NCI-H774 (cell line): ENCODE measurements at places on chromosomes 4 and X.
A peak's percentile ranks its signal among the peaks of the same experiment; 100 is the strongest.

GRCh38 chr4:8052160-8052691, 106.4 kb downstream of the ABLIM2 start:
- DNase-seq, result no peak

DNA sequence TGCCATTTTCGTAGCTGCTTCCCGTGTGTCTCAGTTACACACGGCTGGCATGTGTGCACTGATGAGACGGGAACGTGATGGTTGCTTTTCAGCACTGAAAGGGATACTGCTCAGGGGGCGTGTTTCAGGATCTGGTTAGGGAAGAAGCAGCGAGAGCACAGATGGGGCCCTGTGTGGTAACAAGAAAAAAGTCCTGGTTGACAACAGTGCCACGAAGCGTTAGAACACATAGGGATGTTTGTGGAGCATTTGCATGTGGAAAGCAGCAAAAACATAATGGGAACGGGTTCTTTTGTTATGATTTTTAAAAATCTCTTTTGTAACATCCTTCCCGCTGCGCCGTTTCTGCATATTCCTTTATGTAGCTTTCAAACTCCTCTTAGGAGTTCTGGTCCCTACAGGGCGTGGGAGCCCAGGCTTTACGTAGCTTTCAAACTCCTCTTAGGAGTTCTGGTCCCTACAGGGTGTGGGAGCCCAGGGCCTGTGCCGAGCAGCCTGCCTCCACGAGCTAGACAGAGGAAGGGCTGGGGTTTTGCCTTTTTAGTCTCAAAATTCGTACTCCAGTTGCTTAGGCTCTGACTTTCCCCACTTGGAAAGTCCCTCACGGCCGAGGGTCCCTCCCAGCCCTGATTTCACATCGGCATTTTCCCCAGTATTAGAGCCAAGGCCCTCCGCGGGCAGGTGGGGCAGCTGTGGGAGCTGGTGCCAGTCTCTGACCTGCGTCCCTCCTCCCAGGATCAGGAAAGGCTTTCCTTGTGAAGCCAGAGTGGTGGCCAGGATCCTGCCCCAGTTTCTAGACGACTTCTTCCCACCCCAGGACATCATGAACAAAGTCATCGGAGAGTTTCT, 11.0 kb upstream of the MSANTD1 start:
- no peak for DNase-seq

DNA sequence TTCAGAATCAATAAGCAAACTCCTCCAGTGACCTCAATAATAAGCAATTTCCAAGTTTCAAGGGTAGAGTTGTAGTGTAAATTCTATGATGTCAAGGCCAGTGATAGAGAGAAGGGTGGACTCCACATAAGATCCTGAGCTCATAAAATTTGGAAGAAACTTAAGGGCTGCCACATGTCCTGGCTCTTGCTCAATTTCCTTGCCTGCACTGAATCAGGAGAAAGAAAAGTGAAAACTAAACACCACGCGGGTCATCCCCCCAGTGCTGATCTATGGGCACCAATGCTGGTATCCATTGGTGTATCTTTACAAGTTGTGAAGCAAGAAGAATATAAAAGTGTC, 392.0 kb upstream of the INTU start:
- DNase-seq, result no peak

DNA sequence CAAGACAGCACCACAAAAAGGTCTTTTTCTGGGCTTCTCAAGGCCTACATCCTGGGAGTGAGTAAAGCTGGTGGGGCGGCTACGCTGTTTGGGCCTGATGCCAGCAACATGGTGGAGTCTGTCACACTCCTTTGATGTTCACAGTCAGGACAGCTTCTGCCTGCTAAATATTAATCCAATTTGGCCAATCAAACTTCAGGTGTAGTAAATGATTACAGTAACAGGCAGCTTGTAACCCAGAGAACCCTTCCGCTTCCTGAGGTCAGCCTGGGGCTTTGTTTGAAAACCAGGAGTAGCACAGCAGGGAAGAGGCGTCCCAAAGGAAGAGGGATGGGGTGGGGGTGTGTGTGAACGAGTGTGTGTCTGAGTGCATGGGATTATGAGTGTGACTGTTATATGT, 220.4 kb downstream of the MAML3 start:
- no peak for DNase-seq

DNA sequence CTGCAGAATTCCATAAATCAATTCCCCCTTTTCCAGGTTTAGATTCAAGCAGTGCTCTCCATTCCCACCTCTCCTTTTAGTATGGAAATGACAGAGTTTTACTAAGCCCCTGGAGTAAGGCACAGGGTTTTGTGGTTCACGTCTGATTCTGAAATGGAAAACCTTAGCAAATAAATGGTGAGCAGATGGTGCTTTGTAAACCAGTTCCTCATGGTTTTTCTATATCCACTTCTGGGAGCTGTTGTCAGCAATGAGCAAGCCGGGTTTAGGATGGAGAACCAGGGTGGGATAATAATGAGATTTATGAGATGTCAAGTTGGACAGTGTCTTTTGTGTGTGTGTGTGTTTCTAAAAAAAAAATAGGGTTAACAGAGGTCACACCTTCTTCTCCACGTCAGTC, 113.8 kb upstream of the RBPJ start:
- DNase-seq, result peak; percentile 13

DNA sequence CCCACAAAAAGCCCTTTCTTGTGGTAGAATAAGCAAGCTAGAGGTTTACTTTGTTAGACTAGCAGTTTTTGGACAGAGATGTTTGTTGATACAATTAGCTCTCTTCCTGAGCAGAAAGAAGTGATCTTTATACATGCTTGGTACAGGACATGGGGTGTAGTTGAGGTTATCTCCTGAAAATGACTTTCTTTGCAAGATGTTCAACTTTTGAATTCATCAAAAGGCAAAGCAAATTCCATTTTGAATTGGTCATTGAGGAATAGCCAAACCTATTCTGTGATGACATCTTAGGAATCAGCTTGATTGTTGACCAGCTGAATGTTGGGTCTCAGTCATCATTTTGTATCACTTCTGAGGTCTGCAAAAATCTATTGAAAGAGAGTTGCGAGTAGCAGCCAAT, 3.8 kb downstream of the CPE start:
- DNase-seq, result no peak

DNA sequence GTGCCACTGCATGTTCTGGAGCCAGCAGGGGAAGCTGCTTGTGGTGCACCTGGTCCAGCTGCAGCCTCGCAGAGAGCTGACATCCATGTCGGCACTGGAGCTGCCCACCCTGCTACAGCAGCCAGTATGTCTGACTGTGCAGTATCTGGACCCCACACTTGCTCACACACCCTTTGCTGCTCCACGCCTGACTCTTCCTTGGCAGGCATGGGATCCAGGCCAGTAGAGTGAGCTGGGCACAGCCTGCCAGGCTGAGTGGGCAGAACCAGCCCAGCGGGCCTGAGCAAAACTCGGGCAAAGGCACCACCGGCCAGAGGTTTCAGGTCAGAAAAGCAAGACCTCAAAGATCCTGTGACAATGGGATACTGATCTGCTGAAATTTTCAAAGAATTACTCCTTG, 690.1 kb downstream of the STPG2 start:
- DNase-seq, result no peak

GRCh38 chrX:134374910-134375309, 85.1 kb upstream of the HPRT1 start:
- DNase-seq, result no peak

DNA sequence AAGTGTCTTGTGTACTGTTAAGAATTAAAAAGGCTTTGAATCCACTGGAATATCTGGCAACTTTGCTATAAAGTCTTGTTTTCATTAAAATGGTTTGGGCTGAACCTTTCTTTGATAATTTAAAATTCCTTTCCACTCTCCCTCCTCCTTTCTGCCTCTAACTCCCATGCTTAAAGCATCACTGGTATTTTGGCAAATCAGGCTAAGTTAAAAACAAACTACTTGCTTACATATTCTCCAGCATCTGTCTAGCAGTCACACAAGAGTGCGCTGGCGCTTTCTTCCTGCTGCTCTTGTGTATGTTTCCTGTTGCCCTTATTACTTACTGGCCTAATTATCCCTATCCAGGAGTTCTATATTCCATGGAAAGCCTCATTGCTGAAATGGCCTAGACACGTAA, 136.6 kb downstream of the VEGFC start:
- no peak for DNase-seq

DNA sequence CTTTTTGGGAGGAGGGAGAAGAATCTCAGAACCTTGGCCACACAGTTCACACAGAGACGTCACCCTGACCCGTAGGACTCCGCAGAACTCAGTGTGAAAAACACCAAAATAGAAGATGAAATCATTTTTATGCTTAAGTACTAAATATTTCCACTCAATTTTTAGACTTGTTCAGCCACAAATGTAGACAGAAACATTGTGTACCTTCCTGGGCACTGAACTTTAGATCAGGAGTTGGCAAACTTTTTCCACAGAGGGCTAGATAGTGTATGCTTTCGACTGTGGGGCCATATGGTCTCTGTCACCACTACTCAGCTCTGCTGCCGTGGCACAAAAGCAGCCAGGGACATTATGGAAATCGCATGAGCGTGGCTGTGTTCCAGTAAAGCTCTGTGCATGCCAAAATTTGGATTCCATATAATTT, 61.8 kb upstream of the STOX2 start:
- DNase-seq, result no peak

- no peak for DNase-seq
These were observed 102.8 kb downstream of the CBR4 start for GRCh38 chr4:168907119-168907698.

- DNase-seq, result peak; percentile 14
These were observed 28.8 kb upstream of the SOWAHD start for GRCh38 chrX:119729408-119730201.

DNA sequence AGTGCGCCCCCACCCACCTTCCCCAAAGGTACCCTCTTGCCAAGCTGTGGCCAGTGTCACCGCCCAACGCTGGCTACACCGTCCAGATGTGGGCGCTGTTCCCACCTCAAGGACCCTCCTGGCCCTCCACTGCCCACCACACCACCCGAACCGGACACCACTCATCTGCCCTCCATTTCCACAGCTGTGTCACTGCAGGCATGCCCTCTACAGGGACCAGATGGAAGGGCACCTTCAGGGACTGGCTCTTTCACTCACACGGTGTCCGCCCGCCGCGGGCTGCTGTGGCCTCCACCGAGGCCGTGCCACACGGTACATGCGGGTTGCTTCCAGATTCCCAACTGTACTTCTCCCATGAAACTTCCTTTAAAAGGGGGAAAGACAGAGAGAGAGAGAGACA, 87.7 kb downstream of the FAM53A start:
- DNase-seq, result no peak
